Brain pericyte (primary cell): ENCODE measurements at places on chromosomes 13 and 19.

GRCh38 chr13:23391752-23392151 is 41.8 kb downstream of the SACS start:
- no peak for DNase-seq

- no peak for DNase-seq
Measured at GRCh38 chr13:43405457-43405856, 381.3 kb downstream of the ENOX1 start.

- DNase-seq: no peak
Measured at GRCh38 chr19:16035601-16036297, 40.5 kb upstream of the TPM4 start.

- DNase-seq: no peak
Measured at GRCh38 chr13:49046002-49046401, 70.3 kb downstream of the FNDC3A start.

- DNase-seq: no peak
Measured at GRCh38 chr13:48843630-48844380, 131.9 kb upstream of the FNDC3A start.

DNA sequence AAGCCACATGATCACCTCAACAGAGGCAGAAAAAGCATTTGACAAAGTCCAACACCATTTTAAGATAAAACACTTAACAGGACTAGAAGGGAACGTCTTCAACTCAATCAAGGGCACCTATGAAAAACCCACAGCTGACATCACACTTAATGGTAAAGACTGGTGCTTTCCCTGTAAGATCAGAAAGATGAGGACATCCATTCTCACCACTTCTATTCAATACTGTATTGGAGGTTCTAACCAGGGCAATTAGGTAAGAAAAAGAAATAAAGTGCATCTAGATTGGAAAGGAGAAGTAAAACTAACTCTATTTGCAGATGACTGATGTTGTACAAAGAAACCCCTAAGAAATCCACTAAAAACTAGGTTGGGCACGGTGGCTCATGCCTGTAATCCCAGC is 11.2 kb upstream of the AKAP8 start:
- no peak for DNase-seq

GRCh38 chr13:108944760-108945159 is 315.3 kb downstream of the MYO16 start:
- no peak for DNase-seq

- DNase-seq: no peak
Measured at GRCh38 chr19:10431254-10431942, 11.1 kb downstream of the PDE4A start.
